GM04503 (cell line): ENCODE measurements at places on chromosomes 1 and 21.

GRCh38 chr1:119308130-119308700, 60.4 kb upstream of the HAO2 start:
- no peak for DNase-seq

GRCh38 chr1:64474665-64475439, 4.9 kb downstream of the CACHD1 start:
- DNase-seq: no peak

DNA sequence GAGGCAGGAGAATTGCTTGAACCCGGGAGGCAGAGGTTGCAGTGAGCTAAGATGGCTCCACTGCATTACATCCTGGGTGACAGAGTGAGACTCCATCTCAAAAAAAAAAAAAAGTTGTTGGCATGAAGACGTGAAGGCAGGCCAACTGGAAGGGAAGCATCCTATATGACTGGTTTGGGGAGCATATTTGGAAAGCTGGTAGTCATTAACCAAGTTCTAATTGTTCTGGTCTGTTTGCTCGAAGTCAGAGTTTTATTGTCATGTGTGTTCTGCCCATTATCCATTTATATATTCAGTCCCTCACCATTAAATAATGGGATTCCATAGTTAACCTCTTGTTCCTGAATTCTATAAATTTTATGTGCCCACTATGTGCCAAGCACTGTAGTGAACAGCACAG, 3.3 kb upstream of the GLRX2 start:
- DNase-seq: no peak

DNA sequence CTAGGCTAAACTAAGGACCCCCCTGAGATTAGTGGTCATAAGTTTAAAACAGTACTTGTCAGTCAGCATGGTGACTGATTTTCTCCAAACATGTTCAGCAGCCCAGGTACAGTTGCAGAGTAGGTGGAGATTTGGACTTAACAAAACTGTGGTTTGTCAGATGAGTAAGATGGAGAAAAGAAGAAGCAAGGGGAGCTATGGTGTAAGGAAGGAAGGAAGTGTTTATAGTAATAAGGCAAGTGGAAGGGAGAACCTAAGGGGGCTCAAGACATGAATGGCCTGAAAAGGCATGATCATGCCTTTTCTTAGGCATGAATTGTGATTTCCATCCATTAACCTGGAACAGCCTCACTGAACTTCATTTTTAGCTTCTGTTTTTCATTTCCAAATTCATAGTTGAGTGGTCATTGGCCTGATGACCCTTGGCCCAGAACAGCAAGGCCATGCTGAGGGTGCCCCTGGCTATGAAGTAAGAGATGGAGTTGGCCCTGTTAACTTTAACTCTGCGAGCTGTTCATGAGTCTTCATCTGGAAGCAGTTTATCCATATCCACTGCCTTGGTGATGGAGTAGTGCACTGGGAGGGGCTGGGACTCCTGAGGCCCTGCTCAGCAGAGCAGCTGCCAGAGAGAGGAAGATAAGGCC, 60.7 kb downstream of the LRRC8D start:
- DNase-seq: no peak

- DNase-seq: no peak
Observed at GRCh38 chr1:57986432-57986831, 560.1 kb downstream of the OMA1 start.

DNA sequence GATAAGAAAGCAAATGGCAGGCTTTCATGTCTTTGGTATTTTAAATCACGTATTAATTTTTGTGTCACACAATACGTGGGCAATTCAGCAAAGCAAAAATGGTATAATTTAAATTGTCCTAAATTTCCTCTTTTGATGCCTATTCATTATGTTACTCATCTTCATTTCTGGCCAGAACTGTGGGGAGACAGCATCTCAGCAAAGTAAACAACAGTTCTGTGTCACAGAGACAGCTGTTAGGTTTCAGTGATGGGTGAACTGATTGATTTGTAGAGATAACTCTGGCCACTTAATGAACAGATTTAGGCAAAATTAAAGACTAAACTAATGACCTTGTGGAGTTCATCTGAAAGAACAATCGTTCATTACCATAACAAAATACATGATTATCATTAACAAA, 49.2 kb downstream of the FH start:
- no peak for DNase-seq

DNA sequence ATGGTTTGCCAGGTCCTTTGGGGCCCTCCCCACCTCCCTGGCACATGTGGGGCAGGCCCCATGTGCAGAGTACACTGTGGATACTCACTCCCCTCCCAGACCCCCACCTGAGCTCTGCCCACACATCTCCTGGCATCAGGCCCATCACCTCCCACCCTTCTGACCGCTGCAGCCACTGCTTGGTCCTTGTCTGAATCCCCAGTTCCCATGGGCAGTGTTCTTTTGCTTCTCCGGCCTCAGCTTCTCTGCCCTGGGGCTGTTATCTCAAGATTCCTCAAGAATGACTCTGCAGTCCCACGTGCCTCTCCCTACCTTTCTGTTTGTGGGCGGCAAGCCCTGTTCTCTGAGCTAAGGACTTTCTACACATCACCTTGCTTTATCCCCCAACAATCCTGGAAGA, 187.7 kb upstream of the EDN2 start:
- DNase-seq: no peak

DNA sequence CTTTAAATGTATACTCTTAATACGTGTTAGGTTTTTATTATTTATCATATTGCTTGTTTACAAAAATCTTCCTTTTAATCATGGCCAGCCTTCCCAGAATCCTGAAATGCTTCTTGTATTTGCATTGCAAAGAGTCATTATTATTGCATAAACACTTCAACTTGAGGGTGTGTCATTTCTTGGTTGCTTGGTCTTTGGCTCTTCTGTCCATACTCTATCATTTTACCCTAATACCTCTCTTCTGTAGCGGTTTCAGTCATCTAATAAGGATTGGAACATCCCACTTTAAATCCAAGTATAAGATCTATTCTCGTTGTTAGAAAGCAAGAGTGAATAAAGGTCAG, 200.6 kb upstream of the CACYBP start:
- DNase-seq: no peak

- DNase-seq: no peak
Observed at GRCh38 chr1:24319962-24320361, 805 bp downstream of the GRHL3 start.

DNA sequence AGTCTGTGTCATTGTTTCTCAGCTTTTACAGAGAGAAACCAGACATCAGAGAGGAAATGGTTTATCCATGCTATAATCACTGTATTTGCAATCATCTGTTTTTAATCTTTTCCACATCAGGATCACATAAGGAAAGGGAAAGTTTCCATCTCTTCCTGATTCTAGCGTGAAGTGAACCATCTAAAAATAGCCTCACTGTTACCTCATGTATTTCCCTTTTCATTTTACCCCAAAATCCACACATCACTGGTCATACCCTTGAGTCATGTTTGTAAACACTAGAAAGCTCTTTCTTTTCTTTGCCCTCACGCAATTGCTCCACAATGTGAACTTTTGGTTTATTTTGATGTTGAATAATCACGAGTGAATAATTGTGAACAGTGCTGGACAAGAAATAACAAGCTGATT, 146.0 kb downstream of the PLA2G4A start:
- DNase-seq: peak; percentile 92

DNA sequence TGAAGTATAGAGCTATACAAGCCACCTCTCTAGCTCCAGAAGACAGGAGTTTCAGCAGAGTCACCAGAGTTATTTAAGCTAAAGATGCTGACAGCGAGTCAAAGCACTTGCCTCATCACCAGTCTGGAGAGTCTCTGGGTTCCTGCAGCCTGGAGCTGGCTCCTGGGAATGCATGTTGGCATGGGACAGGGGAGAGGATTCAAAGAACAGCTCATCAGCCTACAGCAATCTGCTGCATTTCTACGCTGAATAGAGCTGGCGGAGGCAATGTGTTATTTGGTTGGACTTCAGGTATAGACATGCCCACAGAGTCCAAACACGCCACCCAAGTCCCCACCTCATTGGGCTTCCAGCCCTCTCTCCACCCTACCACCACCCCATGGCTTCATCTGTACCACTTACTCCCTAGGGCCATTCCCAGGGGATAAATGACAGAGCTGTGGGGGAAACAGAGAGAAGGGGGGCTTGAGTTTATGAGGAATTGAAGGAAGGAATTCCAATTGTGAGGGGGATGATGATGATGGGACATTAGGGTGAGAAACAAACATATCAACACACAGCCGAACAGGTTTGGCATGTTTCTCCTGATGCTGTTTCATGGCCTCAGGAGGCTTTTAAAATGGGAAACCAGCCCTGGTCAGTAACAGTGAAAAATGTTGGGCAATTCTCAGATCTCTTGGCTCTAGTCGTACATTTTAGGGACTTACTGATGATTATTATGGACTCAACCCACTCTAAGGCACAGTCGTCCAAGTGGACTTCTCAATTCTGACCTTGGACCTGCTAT, 58.4 kb downstream of the PLEKHA6 start:
- DNase-seq: no peak

- peak; percentile 49 for DNase-seq
Observed at GRCh38 chr21:15978215-15978738, 248.5 kb downstream of the USP25 start.

GRCh38 chr1:218867941-218868626, 305.6 kb upstream of the LYPLAL1 start:
- DNase-seq: no peak
